Glomerular endothelial cell (primary cell): ENCODE measurements at places on chromosomes 6 and 20. TPM values are rescaled to one million over a fixed set of nuclear protein-coding genes. Genes with fewer than 3 reads are reported as not detected.

GRCh38 chr20:31840906-31841816 is 4.2 kb downstream of the FOXS1 start:
- no peak for DNase-seq

DNA sequence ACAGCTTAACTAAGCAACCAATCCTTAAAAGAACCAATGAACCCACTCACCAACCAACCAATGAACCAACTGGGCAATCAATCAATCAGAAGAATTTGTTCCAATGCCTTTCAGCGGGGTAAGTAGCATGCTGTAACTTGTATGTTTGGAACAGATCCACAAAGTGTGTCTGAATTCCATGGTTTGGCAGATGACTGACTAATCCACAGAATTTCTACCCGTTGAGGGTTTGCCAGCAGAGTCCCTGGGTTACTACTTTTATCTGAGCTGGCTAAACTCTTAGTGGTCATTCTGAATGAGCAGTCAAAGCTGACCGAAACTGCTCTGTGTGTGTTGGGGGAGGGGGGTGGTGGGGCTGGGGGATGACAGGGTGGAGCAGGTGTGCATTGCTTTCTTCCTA is 125.0 kb upstream of the JAG1 start:
- DNase-seq = no peak

DNA sequence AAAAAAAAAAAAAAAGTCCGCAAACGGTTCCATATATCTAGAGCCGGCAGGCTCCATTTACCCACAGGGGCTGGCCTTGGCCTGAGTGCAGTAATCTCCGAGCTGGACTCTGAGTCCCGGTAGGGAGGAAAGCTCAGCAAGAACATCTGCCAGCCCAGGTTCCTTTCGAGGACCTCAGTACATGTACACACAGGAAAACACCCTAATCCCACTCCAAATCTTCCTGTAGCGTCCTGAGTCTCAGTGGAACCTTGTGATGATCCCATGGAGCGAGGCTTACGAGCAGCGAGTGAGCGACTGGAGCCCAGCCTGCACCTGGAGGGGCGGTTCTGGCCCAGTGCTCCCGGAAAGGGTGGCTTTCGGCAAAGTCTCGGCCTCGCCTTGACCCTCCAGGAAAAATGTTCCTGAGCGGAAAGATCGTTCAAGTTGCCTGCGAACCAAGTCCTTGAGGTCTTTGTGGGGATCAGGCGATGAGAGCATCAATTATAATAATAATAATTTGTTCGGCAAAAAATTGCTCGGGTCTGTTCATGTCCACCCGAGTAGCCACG is 32.1 kb downstream of the PRSS16 start:
- DNase-seq = no peak

- no peak for DNase-seq
Measured at GRCh38 chr6:112259337-112259675, 4.9 kb upstream of the LAMA4 start.

DNA sequence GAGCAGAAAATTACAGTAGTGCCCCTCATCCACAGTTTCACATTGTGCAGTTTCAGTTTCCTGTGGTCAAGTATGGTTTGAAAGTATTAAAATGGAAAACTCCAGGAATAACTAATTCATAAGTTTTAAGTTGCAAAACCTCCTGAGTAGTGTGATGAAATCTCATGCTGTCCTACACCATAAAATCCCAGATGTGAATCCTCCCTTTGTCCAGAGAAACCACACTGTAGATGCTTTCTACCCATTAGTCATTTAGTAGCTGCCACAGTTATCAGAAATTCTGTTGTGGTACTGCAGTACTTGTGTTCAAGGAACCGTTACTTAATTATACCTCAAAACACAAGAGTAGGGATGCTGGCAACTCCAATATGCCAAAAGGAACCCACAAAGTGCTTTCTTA is 74.7 kb downstream of the PTCHD4 start:
- DNase-seq = no peak

DNA sequence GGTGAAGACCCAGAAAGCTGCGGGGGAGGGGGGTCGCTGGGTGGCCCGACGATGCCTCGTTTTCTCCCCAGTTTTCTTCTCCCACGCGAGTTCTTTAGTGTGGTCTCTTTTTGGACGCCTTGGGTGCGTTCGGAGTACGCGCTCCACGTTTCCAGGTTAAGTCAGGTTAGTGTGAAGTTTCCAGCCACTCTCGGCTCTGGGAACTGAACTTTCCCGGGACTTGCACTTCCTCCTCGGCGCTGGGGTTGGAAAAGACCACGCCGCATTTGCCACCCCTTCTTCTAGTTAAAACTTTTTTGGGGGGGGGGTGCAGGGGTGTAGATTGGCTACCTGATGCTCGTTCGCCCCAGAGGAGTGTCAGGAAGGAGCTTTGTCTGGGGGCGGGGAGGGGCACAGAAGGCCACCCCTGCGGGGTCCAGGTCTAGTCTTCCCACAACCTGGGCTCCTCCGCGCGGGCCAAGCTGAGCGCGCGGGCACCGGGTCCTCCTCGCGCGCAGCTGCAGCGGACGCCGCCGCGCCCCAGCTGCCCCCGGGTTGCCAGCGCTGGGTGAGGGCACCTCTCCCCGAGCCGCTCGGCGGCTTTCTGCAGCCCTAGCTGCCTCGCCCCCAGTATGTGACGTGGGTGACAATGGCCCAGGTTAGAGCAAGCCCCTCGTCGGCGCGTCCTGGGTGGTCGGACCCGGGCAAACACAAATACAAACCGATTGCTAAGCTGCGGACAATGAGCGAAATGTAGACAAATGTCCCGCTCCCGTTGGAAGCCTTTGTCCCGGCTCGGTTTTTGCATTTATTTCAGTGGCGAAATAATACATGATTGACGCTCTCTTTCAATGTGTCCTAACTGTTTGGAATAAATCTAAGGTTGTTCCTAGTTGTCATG is 1.7 kb upstream of the NKX2-2 start:
- no peak for DNase-seq

DNA sequence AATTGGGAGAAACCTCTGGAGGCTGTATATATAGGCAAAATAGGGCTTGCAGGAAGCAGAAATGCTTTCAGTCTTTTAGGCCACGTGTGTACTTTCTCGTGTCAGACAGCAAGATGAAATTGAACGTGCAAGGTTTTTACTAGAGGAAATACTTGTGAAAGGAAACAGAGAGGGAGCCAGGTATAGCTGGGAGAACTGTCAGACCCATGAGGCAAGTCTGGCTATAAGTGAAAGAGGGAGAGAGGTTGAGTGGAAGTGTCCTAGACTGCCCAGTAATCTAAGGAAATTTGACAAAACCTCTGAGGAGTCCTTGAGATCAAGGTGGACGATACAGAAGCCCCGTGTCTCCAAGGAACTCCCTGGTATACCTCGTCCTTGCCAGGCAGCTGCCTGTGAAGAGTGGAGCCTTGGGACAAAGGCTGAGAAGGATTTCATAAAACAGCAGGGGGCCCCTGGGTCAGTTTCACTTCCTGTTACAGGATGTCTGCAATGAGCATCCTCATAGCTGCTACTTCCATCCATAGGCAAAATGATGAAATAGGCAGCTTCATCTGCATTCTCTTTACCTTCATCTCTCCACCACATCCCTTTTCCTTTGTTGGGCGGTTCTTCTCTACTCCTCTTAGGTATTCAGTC is 114.4 kb upstream of the MAP3K7 start:
- DNase-seq = no peak

GRCh38 chr6:11253594-11253993 is 21.1 kb upstream of the NEDD9 start:
- no peak for DNase-seq

DNA sequence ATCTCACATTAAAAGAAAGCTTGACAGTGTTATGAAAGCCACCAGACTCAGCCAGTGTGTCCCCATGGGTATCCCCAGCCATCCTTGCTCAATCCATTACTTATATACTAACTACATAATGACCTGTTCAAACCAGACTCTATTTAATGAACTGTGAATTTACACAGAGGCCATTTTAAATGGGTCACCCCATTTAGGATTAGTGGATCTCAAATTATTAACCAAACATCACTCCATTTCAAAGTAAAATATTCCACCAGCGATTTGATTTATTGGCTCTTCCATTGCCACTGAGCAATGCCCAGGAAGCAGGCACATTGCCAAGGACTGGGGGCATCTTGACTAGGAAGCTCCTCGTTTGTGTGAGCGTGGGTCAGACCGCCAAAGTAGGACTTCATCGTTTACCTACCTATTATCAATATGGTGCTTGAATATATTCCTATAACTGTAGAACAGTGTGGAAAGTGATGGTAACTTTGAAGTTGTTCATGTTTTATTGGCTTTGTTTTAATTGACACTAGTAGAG is 15.5 kb upstream of the NPEPL1 start:
- DNase-seq = no peak

GRCh38 chr6:17225767-17226630 is 55.2 kb upstream of the RBM24 start:
- no peak for DNase-seq

GRCh38 chr6:167751579-167752115 is 75.1 kb upstream of the AFDN start:
- no peak for DNase-seq

GRCh38 chr6:15279047-15279661 is 33.3 kb downstream of the JARID2 start:
- no peak for DNase-seq

DNA sequence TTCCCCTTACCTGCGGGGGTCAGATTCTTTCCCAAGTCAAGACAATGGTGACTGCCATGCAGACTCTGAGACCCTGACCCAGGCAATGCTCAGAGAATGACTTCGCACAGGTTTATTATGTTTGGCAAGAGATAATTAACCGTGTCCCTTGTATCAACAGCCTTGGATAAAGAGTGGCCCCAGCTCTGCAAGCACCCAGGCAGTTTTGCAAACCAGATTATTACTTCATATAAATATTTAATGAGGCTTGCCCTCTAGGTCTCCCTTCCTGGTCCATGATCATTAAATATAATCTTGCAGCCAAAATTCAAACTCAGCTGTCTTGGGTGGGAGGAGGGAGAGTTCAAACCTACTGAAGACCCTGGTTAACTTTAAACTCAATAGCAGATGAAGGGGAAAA is 156.5 kb downstream of the ANKRD60 start:
- DNase-seq = no peak

DNA sequence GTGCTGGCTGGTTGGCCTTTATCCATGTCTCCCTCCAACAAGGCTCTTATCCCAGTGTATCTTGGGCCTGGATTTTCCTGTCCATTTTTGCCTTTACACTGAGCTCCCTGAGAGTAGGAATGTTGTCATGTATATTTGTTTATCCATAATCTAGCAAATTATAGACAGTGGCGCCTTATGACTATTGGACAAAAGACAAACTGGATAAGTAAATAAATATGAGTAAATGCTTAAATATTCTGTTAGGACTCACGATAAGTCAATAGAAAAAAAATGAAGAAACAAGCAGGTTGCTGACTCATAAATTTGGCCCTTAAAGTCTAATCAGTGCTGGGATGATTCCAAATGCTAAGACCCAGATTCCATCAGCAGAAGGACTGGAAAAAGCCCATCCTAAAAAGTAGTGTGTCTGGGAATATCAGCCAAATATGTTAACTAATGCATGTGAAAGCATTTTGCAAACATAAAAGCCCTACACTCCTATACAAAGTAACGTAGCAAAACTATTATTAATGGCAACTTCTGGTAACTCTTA is 55.0 kb upstream of the PCSK2 start:
- DNase-seq = no peak

- no peak for DNase-seq
Measured at GRCh38 chr6:16713597-16713996, 47.7 kb downstream of the ATXN1 start.

- no peak for DNase-seq
Measured at GRCh38 chr20:1474817-1475603, 8.4 kb upstream of the NSFL1C start.

- DNase-seq = no peak
Measured at GRCh38 chr6:156977527-156978291, 200.5 kb downstream of the ARID1B start.

DNA sequence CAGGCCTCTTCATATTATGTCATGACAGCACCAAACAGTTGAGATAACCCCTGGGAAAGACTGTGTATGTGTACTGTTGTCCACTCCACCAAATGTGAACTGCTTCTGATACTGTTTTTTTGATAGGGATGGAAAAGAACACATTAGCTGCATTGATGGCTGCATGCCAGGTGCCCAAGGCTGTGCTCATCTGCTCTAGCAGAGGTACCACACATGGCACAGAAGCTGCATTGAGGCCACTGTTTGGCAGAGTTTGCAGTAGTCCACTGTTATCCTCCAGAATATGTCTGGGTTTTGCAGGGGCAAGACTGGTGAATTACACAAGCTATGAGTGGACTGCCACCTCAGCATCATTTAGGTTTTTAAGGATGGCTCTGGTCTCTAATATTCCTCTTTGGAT is 28.2 kb upstream of the ELMO2 start:
- no peak for DNase-seq

GRCh38 chr20:62282103-62282502 is 20.7 kb upstream of the ADRM1 start:
- DNase-seq = no peak

DNA sequence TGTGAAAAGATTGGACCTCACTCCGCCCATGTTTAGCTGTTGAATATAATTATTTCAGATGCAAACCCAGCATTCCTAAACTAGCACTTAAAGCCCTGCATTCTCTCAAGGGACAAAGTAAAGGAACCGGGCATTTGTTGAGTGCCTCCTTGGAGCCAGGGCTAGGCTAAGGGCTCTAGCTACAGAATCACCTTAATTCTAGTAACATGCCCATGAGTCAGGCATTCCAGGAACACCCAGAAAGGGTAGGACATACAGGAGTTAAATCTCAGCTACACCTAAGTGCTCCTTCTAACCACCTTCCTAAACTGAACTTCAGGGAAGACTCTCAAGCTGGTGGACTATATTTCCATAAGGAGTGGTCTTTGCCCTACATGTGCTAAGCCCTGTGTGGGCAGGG is 89.4 kb downstream of the SLC24A3 start:
- no peak for DNase-seq

DNA sequence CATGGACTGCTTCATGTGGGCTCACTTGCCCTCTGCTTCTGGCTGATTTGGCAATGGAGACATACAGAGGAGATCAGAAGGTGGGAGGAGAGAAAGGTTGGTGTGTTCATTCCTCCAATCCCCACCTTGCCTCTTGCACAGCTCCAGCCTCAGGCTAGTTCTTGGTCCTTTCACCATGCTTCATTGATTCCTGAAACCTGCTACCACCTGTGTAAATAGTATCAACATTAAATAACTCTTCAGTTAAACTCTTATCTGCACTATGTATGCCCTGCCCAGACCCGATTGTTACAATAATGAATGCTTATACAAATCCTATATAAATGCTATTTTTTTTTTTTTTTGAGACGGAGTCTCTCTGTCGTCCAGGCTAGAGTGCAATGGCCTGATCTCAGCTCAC is 174.5 kb downstream of the CD83 start:
- no peak for DNase-seq

- DNase-seq = no peak
Measured at GRCh38 chr20:10984294-10984693, 310.5 kb upstream of the JAG1 start.

GRCh38 chr6:22519237-22519636 is 50.1 kb upstream of the HDGFL1 start:
- no peak for DNase-seq

- DNase-seq = no peak
Measured at GRCh38 chr20:49149281-49150045, 38.7 kb downstream of the STAU1 start.

CENPW gene
- total RNA-seq = 0.82 and 4.9 TPM in 2 replicates

BCL2L1 gene
- 143 and 241 TPM in 2 replicates for total RNA-seq

MRPS10 gene
- 35.1 and 37.0 TPM in 2 replicates for total RNA-seq

ENPP4 gene
- 4.1 and 4.9 TPM in 2 replicates for total RNA-seq

FRK gene
- total RNA-seq = 0.06 and 0.53 TPM in 2 replicates

CLPSL1 gene
- not detected in 2 replicates for total RNA-seq

DNMT3B gene
- 2.8 and 5.8 TPM in 2 replicates for total RNA-seq

ME1 gene
- total RNA-seq = 13.8 and 19.8 TPM in 2 replicates

SLC22A7 gene
- not detected in 2 replicates for total RNA-seq

ID1 gene
- 74.3 and 145 TPM in 2 replicates for total RNA-seq

SLC13A3 gene
- 0.10 and 0.47 TPM in 2 replicates for total RNA-seq

TINAG gene
- 4.8 TPM in 1 of 2 replicates, not detected in the other for total RNA-seq

TMEM244 gene
- not detected in 2 replicates for total RNA-seq

TULP1 gene
- not detected in 2 replicates for total RNA-seq
